AG09309 (cell line): ENCODE measurements at places on chromosomes 6 and 20.

GRCh38 chr6:83954371-83954770, 79.2 kb upstream of the MRAP2 start:
- no peak for DNase-seq

- DNase-seq = no peak
Observed at GRCh38 chr20:60056407-60057122, 98.3 kb downstream of the CDH26 start.

DNA sequence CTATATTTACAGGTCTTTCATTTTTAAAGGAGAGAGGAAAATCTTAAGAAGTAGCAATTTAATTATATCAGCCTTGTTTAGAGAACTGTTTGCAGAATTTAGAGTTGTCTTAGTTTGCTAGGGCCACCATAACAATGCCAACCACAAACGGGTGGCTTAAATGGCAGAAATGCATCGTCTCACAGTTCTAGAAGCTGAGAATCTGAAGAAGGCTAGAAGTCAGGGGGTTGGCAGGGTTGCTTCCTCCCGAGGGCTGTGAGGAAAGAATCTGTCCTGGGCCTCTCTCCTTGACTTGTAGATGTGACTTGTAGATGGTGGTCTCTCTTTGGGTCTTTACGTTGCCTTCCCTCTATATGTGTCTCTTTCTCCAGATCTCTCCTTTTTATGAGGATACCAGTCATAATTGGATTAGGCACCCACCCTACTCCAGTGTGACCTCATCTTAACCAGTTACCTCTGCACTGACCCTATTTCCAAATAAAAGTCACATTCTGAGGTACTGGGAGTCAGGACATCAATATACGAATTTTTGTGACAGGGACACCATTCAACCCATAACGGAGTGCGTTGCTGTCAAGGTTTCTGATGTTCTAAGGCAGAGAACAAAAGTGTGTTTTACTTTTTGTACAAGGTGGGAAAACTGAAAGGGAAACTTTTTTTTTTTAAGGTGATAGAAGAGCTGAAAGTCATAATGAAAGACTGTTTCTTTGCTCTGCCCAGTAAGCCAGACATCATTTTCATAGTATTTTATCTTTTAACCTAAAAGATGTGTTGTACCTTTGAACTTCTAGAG, 84.4 kb downstream of the SAMD3 start:
- no peak for DNase-seq

DNA sequence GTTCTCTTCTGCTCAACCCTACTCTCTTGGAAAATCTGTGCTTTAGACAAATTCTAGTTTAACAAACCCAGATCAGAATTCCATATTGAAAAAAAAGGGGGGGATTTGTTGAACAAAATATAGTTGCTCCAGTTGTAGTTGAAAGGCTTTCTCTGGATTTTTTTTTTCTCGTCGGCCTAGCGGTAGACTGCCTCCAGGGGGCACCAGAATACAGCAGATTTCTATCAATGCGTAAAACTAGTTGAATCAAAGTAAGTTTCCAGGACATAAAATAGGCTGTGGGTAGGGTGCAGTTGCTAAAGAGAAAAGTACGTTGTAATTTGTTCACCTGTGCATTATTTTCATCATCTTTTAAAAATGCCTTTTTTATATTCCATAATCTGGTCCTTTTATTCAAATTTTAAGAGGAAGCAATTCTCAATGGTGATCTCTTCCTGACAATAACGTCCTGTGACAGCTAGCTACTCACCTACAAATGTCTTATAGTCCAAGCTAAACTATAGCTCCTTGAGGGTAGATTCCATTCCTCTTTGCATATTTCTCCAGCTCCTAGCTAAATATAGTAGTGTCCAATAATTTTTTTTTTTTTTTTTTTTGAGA, 105.4 kb downstream of the PERP start:
- no peak for DNase-seq

- no peak for DNase-seq
Observed at GRCh38 chr6:43095939-43096338, 19.8 kb downstream of the PTK7 start.

GRCh38 chr6:43744491-43744890, 25.5 kb upstream of the VEGFA start:
- DNase-seq = no peak

DNA sequence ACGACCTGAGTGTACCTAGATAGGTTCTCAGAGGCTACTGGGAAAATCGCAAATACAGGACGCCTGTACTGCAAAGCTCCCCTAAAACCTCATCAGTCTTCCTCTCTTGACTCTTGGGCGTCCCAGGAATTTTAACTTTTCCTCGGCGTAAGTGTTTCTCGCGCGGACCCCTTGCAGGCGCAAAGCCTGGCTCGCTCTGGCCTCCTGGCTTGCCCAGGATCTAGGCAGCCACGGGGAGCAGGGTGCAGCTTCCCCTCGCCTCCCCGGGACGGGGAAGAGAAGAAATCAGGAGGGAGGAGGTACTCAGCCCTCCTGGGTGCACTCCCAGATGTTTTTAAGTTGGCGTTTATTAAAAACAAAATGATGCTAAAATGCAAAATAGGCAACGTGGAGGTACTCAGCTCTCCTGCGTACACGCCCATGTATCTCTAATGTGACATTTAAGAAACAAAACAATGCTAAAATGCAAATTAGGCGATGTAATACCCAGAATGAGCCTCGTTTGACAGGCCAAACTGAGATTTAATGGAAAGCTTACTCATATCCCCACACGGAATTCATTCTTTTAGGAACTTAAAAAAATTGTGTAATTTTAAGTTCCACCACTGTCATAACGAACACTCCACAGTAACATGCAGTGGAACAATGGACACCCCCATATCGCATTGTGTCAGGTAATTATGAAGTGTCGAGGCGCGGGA, 1.6 kb upstream of the SOBP start:
- DNase-seq = no peak

GRCh38 chr6:33628401-33628964, 7.4 kb downstream of the ITPR3 start:
- DNase-seq = no peak

- no peak for DNase-seq
Observed at GRCh38 chr6:100335991-100336390, 128.7 kb downstream of the SIM1 start.

DNA sequence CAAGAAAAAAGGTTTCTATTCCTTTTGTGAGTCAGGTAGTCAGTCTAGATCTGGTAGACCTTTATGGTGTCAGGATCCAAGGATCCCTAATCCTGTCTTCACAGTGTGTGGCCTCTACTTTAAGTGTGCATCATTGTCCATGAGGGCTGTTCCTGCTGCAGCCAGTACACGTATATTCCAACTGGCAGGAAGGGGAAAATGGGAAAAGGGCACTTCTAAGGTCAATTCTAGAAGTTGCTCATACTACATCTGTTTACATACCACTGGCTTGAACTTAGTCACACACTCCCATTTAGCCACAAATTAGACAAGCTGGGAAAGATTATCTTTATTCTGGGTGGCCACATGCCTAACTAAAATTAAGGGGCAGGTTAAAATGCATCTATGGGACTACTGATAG, 9.7 kb upstream of the MMS22L start:
- no peak for DNase-seq

- DNase-seq = peak; percentile 76
Observed at GRCh38 chr6:30828027-30828962, 56.0 kb upstream of the DDR1 start.

DNA sequence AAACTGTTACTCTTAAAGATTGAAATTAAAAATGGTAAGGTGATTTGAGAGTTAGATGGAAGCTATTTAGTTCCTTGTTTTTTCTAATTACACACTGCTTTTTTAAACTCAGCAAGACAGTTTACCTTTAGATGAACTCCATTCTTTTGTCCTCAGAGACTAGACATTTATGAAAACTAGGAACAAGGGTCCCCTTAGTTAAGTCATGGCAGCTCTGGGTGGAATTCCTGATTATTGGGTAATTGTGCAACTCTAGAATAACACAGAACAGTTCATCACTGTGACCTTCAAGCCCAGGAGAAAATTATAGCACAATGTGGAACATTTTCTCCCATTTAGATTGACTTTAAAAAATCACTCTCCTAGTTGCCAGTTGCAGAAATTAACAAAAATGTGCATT, 251.7 kb downstream of the NKAIN2 start:
- DNase-seq = no peak

DNA sequence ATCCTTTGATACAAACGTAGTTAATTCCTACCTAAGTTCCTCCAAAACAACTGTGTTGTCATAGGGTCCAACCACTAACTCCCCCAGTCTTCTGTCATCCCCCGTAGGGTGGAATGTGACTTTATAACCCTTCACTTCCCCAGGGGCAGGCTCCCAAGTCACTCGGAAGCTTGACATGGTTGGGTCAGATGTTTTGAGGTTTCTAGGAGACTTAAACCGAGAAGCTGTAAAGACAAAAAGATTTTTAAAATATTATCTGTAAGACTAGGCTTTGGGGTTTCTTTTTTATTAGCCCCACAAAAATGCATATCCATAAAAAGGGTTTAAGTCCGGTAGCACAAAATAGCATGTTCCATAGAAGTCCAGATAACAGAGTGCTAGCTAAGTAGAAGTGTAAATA, 50.2 kb downstream of the COL12A1 start:
- DNase-seq = no peak

GRCh38 chr6:36065916-36066315, 38.3 kb downstream of the MAPK14 start:
- no peak for DNase-seq

DNA sequence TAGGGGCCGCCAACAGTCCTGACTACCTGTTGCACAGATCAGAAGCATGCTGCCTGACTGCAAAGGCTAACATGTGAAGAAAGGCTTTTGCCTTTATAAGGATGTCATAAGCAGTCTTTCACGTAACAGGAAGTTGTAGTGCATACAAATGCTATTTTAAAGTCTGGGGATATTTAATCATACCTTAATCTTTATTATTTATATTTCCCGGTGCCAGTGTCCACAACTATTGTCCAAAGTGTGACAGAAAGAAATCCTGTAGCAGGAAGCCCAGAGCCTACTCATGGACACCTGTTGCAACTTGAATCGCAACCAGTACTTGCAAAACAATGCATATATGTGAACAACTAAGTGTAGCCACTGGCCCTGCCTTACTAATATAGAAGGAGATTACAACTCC, 235.8 kb downstream of the ALDH8A1 start:
- DNase-seq = no peak

DNA sequence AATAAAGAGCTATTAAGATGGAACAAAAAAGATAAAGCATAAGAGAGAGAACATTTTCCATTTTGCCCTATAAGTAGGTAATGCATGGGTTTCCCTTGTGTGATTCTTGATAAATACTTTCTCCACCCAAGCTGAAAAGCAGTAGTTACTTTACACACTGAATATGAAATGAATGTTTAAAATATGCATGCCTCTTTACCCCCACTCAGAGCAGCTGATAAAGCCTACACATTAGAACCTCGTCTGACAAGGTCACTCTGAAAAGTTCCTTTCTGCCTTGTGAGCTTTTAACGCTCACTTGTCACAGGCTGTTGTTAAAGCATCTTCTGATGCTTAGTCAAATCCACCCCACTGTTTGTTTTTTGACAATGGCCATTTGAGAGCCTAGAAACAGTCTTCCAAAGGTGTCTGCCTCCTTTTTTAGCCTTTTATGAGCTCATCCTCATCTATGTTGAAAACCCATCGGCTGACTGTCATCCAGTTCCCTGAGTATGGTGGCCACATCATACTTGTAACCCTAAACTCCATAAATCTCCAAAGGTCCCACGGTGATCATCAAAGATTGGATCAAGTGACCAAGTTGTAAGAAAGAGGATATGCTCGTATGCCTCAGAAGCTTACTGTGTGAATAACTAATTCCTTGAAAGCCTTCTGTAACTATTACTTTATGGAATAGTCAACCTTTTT, 102.8 kb downstream of the ATXN1 start:
- DNase-seq = no peak

DNA sequence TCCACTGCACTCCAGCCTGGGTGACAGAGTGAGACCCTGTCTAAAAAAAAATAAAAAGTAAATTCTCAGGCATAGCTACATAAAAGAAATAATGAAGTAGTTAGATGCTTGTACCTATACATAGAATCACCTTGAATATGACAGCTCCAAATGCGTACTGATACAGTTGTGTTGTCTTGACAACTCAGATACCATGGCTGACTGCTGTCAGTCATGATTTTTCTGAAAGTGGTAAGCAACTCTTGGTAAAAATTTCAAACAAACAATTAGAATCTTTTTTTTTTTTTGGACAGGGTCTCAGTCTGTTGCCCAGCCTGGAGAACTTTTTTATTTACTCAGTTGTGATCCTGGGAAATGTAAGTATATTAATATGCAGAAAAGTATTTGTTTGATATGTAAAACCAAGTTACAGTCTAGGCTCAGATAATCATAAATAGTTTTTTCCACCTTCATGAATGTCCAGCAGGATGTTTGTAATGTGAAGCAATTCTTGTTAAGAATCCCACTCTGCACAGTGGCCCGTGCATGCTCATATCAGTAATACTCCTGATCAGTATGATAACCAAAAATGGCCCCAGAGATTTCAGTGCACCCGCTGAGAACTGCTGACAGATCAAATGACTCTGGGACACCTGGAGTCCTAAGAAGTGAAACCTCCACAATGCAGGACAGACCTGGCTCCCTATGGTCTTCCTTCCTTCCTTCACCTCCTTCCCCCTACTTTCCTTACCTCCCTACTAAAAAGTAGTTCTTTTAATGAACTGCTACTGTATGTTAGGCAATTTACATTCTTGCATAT, 14.0 kb upstream of the MAPK13 start:
- DNase-seq = no peak

- no peak for DNase-seq
Observed at GRCh38 chr20:50284811-50285375, 94.3 kb downstream of the CEBPB start.

- DNase-seq = no peak
Observed at GRCh38 chr6:167325766-167326165, 880 bp downstream of the TTLL2 start.

DNA sequence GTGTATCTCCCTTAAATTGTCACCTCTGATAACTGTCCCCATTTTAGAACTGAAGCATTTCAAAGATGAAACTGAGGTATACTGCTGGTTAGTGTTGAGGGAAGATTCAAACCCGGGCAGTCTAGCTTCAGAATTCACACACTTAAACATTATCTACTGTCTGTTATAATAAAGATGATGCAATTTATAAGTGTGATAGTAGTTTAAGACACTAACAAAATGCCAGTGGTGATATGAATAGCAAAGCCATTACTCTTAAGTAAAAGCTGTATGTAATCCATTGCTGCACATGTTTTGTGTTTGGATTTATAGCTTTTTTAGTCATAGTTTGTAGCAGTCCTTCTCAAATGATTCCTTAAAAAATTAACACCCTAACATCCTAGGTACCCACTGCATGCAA, 19.8 kb downstream of the USP45 start:
- DNase-seq = peak; percentile 23

DNA sequence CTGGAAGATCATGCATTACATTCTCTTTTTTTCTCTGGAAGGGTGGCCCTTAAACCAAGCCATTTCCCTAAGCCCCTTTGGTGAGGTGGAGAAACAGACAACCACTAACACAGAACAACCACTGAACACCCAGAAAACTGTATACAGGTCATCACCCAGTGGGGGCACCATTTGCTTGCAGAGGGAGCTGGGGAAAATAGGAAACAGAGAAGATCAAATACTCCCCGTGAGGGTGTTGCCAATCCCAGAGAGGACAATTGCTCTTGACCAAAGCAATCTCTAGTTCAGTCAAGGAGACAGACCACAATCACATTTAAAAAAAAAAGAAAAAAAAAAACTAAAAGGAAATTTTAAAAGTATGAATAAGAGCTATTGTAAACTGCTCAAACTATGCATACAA, 865 bp upstream of the DAAM2 start:
- no peak for DNase-seq

GRCh38 chr6:35209622-35210247, 4.0 kb upstream of the SCUBE3 start:
- DNase-seq = no peak
